ENCODE measurements at places on chromosomes 11 and 22. TPM values are rescaled to one million over a fixed set of nuclear protein-coding genes. Genes with fewer than 3 reads are reported as not detected.
A peak's percentile ranks its signal among the peaks of the same experiment; 100 is the strongest.

Gene IGLL1
- polyA plus RNA-seq = not detected

Gene BIRC3
- polyA plus RNA-seq = 78.1 TPM

Gene KDM4D
- 0.31 TPM for polyA plus RNA-seq

Gene C11orf71
- polyA plus RNA-seq = 8.7 TPM

Gene BRMS1
- 68.7 TPM for polyA plus RNA-seq

Gene NXPE2
- polyA plus RNA-seq = not detected

GRCh38 chr22:41096841-41097240, 4.4 kb downstream of the EP300 start:
- DNase-seq = no peak
- no peak overlapping the region for H3K4me3 ChIP-seq

GRCh38 chr11:71075116-71075720, 177.2 kb downstream of the SHANK2 start:
- no peaks in the 10 kb centered on the region for H3K36me3 ChIP-seq
- no peak overlapping the region for H3K4me3 ChIP-seq
- no peak for DNase-seq
- H3K27me3 ChIP-seq = no peaks in the 10 kb centered on the region

- peak overlapping the region; percentile 94 for H3K27ac ChIP-seq
- H3K4me1 ChIP-seq = peaks cover 53% of the 10 kb centered on the region
- DNase-seq = peak; percentile 79
- no peaks in the 10 kb centered on the region for H3K27me3 ChIP-seq
Measured at GRCh38 chr11:45805305-45806071, 539 bp downstream of the SLC35C1 start.

- peaks cover 16% of the 10 kb centered on the region for H3K4me1 ChIP-seq
- H3K27me3 ChIP-seq = peaks cover 28% of the 10 kb centered on the region
- H3K4me3 ChIP-seq = no peak overlapping the region
- H3K27ac ChIP-seq = no peak overlapping the region
Measured at GRCh38 chr11:9089636-9090035, 1.8 kb downstream of the SCUBE2 start.

DNA sequence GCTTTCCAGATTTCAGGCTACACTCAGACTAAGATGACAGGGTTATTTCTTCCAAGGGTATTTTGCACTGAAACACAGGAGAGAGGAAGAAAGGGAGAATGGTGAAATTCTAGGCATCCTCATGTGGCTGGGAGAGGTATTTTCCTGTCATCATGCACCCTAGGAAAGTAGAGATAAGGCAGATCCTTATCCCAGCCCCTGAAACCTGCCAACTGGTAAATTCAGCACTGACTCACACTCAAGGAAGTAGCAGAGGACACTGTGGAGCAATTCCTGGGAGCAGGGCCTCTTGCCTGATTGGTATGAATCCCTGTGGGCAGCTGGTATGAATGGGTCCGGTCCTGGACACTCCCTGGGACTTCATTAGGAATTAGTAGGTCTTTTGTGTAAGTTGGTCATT, 37.6 kb upstream of the SLC5A1 start:
- no peak overlapping the region for H3K27ac ChIP-seq
- H3K4me3 ChIP-seq = no peak overlapping the region
- no peaks in the 10 kb centered on the region for H3K36me3 ChIP-seq

DNA sequence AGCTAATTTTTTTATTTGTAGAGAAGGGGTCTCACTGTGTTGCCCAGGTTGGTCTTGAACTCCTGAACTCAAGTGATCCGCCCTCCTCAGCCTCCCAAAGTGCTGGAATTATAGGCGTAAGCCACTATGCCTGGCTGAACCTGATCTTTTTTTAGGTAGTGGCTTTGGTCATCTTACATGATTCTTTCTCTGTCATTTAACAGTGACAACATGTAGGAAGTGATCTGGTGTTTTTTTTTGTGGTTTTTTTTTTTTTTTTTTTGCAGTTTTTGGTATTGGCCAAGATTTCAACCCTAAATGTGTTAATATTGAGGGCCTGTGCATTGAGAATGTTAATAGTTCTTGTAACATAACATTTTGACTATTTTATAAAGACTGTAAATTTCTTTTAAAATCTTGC, 8.0 kb upstream of the FERMT3 start:
- H3K4me1 ChIP-seq = no peaks in the 10 kb centered on the region
- DNase-seq = no peak
- no peak overlapping the region for H3K27ac ChIP-seq
- peaks cover 100% of the 10 kb centered on the region for H3K36me3 ChIP-seq

GRCh38 chr11:105734426-105734825, 124.6 kb downstream of the GRIA4 start:
- no peaks in the 10 kb centered on the region for H3K4me1 ChIP-seq
- H3K36me3 ChIP-seq = no peaks in the 10 kb centered on the region
- no peak for DNase-seq
- H3K27ac ChIP-seq = no peak overlapping the region
- no peak overlapping the region for H3K4me3 ChIP-seq
- no peaks in the 10 kb centered on the region for H3K27me3 ChIP-seq

GRCh38 chr11:99098751-99099150, 78.0 kb downstream of the CNTN5 start:
- H3K36me3 ChIP-seq = no peaks in the 10 kb centered on the region
- H3K27me3 ChIP-seq = no peaks in the 10 kb centered on the region
- H3K4me1 ChIP-seq = no peaks in the 10 kb centered on the region
- no peak overlapping the region for H3K27ac ChIP-seq
- DNase-seq = peak; percentile 6
